Activated CD8-positive, alpha-beta memory T cell treated with anti-CD3 and anti-CD28 coated beads, Interleukin-2, amount 10 ng/mL, durations not matched to agents 7 days and 5 days (primary cell): ENCODE measurements at places on chromosomes 2 and 18. TPM values are rescaled to one million over a fixed set of nuclear protein-coding genes. Genes with fewer than 3 reads are reported as not detected.
A peak's percentile ranks its signal among the peaks of the same experiment; 100 is the strongest.

Gene ADAM23
- total RNA-seq = 0.32 TPM

- peak; percentile 64 for DNase-seq
Measured at GRCh38 chr2:218229851-218230250, 12.9 kb downstream of the ARPC2 start.

GRCh38 chr18:47795434-47795814, 135.0 kb downstream of the SMAD2 start:
- DNase-seq = no peak

GRCh38 chr2:128439031-128439790, 120.5 kb upstream of the HS6ST1 start:
- peak; percentile 34 for DNase-seq

GRCh38 chr2:239372835-239373234, 28.0 kb downstream of the HDAC4 start:
- no peak for DNase-seq
